ENCODE measurements at places on chromosomes 1 and 21. TPM values are rescaled to one million over a fixed set of nuclear protein-coding genes. Genes with fewer than 3 reads are reported as not detected.

Gene ADAM30
- total RNA-seq = 9.5 TPM

Gene CHRM3
- total RNA-seq = 6.5 TPM

Gene EPHA2
- 14.1 TPM for total RNA-seq

Gene SLC2A5
- 90.5 TPM for total RNA-seq

Gene IL19
- total RNA-seq = not detected

Gene TMEM51
- 7.9 TPM for total RNA-seq

Gene TMOD4
- not detected for total RNA-seq

Gene PLA2G2C
- 0.47 TPM for total RNA-seq

Gene LAMB3
- 1.6 TPM for total RNA-seq

Gene NUP210L
- total RNA-seq = 24.4 TPM

Gene GUCA2A
- not detected for total RNA-seq

DNA sequence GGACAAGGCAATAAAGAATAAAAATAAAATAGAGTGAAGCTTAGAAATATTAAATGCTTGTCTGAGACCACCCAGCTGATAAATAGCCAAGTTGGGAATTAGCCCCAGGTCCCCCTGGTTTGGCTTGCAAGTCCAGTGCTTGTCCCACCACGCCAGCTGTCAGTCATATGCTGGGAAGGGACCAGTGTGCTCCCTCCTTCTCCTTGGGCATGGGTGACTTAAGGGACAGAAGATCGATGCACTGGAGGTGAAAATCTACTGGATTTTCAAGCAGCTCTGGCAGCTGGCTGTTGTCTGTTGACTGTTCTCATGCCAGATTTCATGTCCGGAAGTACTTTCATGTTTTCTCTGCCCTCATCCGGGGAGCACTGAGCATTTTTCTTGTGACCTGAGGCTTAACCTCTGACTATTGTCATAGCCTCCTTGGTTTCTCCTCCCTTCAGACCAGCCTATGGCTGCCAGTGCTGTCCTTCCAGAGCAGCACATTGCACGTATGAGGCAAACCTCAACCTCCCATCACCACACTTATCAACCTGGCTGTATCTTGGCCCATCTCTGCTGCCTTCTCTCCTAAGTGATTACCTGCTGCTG lies 12.4 kb downstream of the LMOD1 start:
- H3K36me3 ChIP-seq = no peaks in the 10 kb centered on the region
- no peak overlapping the region for H3K27ac ChIP-seq

GRCh38 chr1:11581445-11581991 lies 72.7 kb downstream of the FBXO2 start:
- no peaks in the 10 kb centered on the region for H3K36me3 ChIP-seq
- no peaks in the 10 kb centered on the region for H3K27me3 ChIP-seq
- no peaks in the 10 kb centered on the region for H3K4me1 ChIP-seq

GRCh38 chr1:226643611-226644540 lies 95.2 kb downstream of the ITPKB start:
- H3K4me1 ChIP-seq = peaks cover 6% of the 10 kb centered on the region
- H3K4me3 ChIP-seq = no peak overlapping the region
- no peaks in the 10 kb centered on the region for H3K36me3 ChIP-seq
- no peaks in the 10 kb centered on the region for H3K27me3 ChIP-seq
- no peak for DNase-seq

- no peak for DNase-seq
- no peaks in the 10 kb centered on the region for H3K36me3 ChIP-seq
- no peaks in the 10 kb centered on the region for H3K4me1 ChIP-seq
- no peak overlapping the region for H3K27ac ChIP-seq
- H3K27me3 ChIP-seq = no peaks in the 10 kb centered on the region
- H3K4me3 ChIP-seq = no peak overlapping the region
Measured at GRCh38 chr1:101748077-101748476, 248.6 kb downstream of the OLFM3 start.

- no peak overlapping the region for H3K27ac ChIP-seq
- H3K4me3 ChIP-seq = no peak overlapping the region
- H3K36me3 ChIP-seq = no peaks in the 10 kb centered on the region
- H3K4me1 ChIP-seq = peaks cover 17% of the 10 kb centered on the region
- DNase-seq = no peak
Measured at GRCh38 chr1:207852576-207853371, 58.2 kb downstream of the CD34 start.

- H3K4me1 ChIP-seq = no peaks in the 10 kb centered on the region
- H3K27ac ChIP-seq = no peak overlapping the region
- H3K36me3 ChIP-seq = no peaks in the 10 kb centered on the region
Measured at GRCh38 chr1:7229696-7230631, 444.7 kb downstream of the CAMTA1 start.

DNA sequence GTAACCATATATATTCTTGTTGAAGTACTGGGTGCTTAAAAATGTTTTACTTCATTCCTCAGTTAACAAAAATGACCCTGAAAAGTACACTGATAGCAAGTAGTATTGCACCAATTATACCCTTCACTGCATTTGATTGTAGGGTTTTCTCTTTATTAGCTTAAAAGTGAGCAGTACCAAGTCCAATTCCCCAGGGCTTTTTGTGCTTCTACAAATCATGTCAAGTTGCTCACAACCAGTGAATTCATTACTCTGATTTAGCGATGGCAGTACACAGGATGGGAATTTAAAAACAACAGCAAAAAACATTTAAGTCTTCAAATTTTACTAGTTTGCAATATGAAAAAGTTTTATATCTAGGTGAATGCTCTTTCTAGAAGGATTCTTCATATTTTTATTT lies 436.4 kb downstream of the PTBP2 start:
- H3K4me3 ChIP-seq = no peak overlapping the region
- H3K27ac ChIP-seq = no peak overlapping the region
- DNase-seq = no peak
- H3K27me3 ChIP-seq = no peaks in the 10 kb centered on the region
- no peaks in the 10 kb centered on the region for H3K36me3 ChIP-seq

GRCh38 chr1:168834225-168834872 lies 105.3 kb upstream of the DPT start:
- no peaks in the 10 kb centered on the region for H3K27me3 ChIP-seq
- peaks cover 4% of the 10 kb centered on the region for H3K4me1 ChIP-seq
- no peak overlapping the region for H3K27ac ChIP-seq
- DNase-seq = no peak
- no peak overlapping the region for H3K4me3 ChIP-seq

DNA sequence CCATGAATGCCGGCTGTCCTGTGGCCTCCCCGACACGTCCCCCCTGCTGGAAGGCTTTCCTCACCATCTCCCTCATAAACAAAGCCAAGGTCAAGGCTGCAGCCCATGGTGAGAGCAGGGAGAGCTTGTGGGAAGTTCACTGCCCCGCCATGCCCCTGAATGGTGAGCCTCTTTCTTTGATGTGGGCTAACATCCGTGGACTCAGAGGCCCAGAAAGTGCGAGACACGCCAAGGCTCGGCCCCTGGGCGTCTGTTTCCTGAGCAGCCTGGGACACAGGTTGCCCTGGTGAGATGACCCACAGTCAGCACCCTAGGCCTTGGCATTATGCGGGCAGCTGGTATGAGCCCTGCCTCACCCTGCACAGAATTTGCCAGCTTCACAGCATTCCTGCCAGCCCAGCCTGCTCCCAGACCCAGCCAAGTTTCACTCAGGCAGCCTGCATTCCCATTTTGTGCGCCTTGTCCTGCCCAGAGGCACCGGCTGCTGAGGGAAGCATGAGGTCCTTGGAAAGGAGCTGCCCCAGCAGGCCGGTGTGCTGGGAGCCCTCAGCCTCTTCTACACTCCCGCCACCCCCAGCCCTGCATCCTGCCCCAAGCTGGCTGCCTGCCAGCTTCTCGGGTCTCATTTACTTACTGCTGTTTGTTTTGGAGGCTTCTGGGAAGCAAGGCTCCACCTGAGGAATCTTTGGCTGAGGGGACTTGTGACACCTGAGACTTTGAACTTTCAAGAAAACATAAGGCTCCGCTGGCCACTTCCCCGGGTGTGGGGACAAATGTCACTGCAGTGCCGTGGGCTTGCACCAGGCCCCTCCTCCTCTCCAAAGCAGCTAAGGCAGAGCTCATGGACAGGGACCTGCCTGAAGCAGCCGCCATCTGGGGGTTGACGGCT lies 31.9 kb downstream of the NEK2 start:
- H3K27ac ChIP-seq = no peak overlapping the region
- H3K4me3 ChIP-seq = no peak overlapping the region
- peaks cover 14% of the 10 kb centered on the region for H3K4me1 ChIP-seq
- no peaks in the 10 kb centered on the region for H3K36me3 ChIP-seq
- DNase-seq = peak; percentile 24

DNA sequence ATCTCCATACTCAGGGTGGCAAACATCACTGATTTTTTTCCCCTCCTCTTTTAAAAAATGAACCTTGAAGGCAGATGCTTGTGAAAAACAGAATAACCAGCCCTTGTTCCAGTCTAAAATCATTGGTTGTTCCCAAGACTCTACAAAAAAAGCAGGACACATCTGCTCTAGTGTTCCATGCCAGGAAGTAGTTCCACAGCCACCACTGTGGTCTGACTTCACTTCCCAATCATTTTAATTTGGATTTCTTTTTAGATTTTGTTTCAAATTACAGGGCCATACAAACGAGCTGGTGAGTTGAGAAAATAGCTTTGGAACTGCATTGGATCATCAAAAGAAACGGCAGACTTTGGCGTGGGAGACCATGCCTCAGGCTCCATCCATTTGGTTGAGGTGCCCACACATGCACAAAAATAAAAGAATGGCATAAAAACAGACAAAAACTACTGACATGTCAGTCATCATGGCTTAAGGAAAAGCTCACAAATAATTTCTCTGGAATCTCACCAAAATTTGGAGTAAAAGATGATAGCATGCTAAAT lies 210.0 kb downstream of the GABPA start:
- no peaks in the 10 kb centered on the region for H3K36me3 ChIP-seq
- DNase-seq = no peak
- H3K4me3 ChIP-seq = no peak overlapping the region

DNA sequence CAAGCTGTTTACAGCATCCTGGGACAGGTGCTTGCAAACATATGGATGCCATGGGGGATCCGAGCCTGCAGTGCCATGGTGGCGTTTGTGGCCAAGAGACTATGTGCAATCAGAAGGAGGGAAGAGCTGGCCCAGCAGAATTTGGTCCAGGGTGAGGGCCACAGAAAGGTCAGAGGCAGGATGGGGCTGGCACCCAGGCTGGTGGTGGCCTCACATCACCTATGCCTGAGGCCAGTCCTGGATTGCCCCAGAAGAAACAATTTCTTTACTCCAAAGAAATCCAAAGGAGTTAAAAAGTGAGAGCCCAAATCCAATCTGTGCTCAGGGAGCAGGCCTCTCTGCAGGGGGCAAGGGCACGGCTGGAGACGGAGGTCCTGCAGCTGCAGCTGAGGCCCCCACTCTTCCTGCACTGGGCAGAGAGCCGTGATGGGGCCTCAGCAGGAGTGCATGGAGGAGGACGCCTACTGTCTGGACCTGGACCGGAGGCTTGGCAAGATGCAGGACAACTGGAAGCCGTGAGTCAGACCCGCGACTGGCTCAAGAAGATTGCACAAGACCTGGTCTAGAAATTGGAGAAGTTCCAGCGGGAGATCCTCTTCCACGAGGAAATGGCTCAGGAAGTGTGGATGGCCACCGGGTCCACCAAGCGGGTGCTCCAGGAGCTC lies 163.5 kb downstream of the RYR2 start:
- H3K4me1 ChIP-seq = no peaks in the 10 kb centered on the region
- no peaks in the 10 kb centered on the region for H3K27me3 ChIP-seq
- H3K27ac ChIP-seq = no peak overlapping the region
- H3K36me3 ChIP-seq = no peaks in the 10 kb centered on the region

DNA sequence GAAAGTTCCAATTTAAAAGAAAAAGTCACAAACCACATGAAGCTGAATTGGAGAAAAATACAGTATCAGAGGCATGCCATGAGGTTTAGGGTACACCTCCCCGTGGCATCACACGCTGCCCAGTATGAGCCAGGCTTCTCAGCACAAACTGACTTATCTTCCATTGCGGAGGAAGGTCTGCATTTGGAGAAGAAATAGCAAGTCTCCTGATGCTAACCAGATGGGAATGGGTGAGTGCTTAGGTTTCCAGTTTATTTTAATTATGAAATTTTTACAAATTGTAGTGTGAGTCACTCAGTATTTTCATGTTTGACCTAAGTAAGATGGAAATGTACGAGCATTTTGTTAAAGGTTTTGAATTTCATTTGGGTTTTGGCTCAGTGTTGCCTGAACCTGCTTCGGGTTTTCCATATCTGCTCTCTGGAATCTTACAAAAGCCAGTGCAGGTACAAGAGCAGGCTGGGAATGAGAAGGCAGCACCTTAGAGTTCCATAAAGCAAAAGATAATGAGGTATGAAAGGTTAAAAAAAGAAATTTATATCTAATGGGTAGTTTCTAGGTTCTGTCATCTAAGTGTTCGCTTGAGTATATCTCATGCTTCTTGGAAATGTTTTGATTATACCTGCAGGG lies 213.9 kb downstream of the PATJ start:
- no peaks in the 10 kb centered on the region for H3K36me3 ChIP-seq
- peaks cover 4% of the 10 kb centered on the region for H3K4me1 ChIP-seq
- no peaks in the 10 kb centered on the region for H3K27me3 ChIP-seq

Measured in testis (tissue), 5 donors.